Tibial nerve (tissue), 4 donors: ENCODE measurements at places on chromosomes 16 and 17.
A peak's percentile ranks its signal among the peaks of the same experiment; 100 is the strongest.

DNA sequence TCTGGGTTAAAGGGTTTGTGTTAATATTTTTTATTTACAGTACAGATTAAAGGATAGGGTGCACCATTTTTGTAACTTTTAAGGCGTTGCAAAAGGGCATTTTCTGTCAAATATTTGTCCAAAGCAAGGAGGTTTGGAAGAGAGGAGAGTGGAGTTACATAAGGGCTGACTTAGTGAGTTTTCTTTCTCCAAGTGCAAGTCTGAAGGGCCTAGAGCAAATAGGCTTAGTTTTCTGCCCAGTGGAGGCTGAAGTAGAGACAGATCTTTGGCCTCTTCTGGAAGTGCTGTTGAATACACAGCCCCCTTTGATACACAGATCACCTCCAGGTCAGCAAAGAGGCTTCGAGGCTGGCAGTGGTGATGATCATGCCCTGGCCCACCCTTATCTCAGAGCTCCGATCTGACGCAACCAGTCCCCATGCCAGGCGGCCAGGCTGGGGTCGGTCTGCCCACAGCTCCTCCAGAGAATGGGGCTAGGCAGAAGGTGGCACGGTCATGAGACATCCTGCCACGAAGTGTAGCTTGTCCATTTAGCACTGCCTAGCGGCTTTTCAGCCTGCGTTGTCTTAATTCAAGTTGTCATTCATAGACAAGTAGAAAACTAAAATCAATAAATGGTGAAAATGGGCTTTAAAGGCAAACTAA, 79.5 kb upstream of the IRX3 start:
- no peak overlapping the region for H3K27ac ChIP-seq
- DNase-seq = no peak
- H3K4me1 ChIP-seq = no peaks in the 10 kb centered on the region
- H3K27me3 ChIP-seq = peaks cover 3% of the 10 kb centered on the region
- H3K36me3 ChIP-seq = no peaks in the 10 kb centered on the region

DNA sequence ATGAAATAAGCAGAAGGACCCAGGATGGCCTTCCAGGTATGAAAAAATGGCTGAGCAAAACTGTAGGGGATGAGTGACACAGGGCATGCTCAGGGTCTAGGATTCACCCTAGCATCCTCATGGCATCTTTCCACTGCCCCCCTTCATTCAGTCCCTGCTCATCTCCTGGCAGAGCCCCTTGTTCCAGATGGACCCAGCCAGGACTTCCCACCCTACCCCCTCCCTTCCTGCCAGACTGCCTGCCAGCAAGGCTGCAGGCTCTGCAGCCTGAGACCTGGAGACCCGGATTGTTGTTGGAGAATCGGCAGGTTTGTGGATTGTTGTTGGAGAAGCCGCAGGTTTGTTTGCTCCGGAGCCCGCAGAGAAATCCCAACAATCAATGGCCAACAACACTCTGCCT, 6.6 kb downstream of the SEZ6 start:
- DNase-seq = no peak
- H3K4me1 ChIP-seq = no peaks in the 10 kb centered on the region
- peaks cover 34% of the 10 kb centered on the region for H3K27me3 ChIP-seq
- H3K4me3 ChIP-seq = no peak overlapping the region

GRCh38 chr17:53924530-53925455, 102.1 kb downstream of the KIF2B start:
- no peaks in the 10 kb centered on the region for H3K27me3 ChIP-seq
- H3K4me1 ChIP-seq = no peaks in the 10 kb centered on the region
- H3K4me3 ChIP-seq = no peak overlapping the region
- no peak for DNase-seq

- no peak overlapping the region for H3K4me3 ChIP-seq
- H3K27ac ChIP-seq = no peak overlapping the region
- H3K36me3 ChIP-seq = no peaks in the 10 kb centered on the region
- DNase-seq = no peak
- H3K4me1 ChIP-seq = no peaks in the 10 kb centered on the region
Measured at GRCh38 chr17:27433521-27433920, 22.7 kb upstream of the KSR1 start.

DNA sequence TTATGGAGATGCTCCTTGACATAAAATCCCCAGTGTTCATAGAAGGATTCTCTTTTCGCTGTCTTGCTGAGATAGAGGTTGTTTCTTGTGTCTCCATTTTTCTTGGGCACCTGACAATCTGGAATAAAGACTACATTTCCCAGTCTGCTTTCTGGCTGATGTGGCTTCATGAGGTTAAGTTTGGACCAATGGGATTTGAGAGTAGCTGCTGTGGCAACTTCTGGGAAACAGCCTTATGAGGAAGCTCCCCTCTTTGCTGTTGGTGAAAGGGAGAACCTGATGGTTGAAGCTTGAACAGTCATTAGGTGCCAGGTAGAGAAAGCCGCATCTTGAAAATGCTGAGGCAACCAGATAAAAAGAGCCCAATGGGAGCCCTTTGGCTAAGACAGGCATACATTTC, 24.4 kb downstream of the HS3ST4 start:
- no peak overlapping the region for H3K4me3 ChIP-seq
- H3K4me1 ChIP-seq = no peaks in the 10 kb centered on the region
- H3K27me3 ChIP-seq = no peaks in the 10 kb centered on the region
- no peak overlapping the region for H3K27ac ChIP-seq
- DNase-seq = no peak
- H3K36me3 ChIP-seq = no peaks in the 10 kb centered on the region

GRCh38 chr16:30664616-30665109, 6.4 kb downstream of the FBRS start:
- DNase-seq = no peak
- no peaks in the 10 kb centered on the region for H3K27me3 ChIP-seq
- H3K4me1 ChIP-seq = peaks cover 51% of the 10 kb centered on the region
- peaks cover 37% of the 10 kb centered on the region for H3K36me3 ChIP-seq
- H3K4me3 ChIP-seq = no peak overlapping the region

GRCh38 chr17:81445642-81446503, 50.6 kb downstream of the BAHCC1 start:
- H3K36me3 ChIP-seq = no peaks in the 10 kb centered on the region
- no peak overlapping the region for H3K4me3 ChIP-seq
- no peak overlapping the region for H3K27ac ChIP-seq
- H3K4me1 ChIP-seq = no peaks in the 10 kb centered on the region
- no peaks in the 10 kb centered on the region for H3K27me3 ChIP-seq

DNA sequence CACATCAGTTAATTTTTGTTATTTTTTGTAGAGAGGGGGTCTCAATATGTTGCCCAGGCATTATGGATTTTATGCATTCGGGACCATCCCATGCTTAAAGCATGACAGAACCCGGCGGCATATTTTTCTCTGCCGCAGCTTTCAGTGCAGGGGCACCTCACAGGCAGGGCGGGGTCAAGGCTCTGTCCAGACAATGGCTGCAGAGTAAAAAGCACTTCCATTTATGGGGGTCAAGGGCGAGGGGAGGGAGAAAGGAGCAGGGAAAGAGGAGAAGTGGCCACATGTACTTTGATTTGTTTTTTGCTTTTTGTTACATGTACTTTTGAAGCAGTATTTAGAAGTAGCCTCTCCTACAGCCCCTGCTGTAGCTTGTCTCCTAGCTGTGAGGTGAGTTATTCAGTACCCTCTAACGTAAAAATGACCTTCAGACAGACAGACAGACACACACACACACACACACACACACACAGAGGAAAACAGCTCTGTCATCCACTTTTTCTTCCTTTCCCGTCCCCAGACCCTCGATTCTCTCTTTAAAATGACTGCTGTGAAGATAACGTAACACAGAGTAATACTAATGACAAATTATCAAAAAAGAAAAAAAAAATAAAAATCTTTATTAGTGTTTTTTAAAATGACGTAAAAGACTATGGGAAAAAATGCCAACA, 856 bp upstream of the SCPEP1 start:
- H3K27me3 ChIP-seq = no peaks in the 10 kb centered on the region
- H3K36me3 ChIP-seq = peaks cover 13% of the 10 kb centered on the region
- peak overlapping the region; percentile 52 for H3K4me3 ChIP-seq

GRCh38 chr17:4872786-4873185, 26.6 kb upstream of the C17orf107 start:
- peaks cover 25% of the 10 kb centered on the region for H3K4me1 ChIP-seq
- DNase-seq = no peak
- H3K27ac ChIP-seq = peak overlapping the region; percentile 20
- no peaks in the 10 kb centered on the region for H3K27me3 ChIP-seq

DNA sequence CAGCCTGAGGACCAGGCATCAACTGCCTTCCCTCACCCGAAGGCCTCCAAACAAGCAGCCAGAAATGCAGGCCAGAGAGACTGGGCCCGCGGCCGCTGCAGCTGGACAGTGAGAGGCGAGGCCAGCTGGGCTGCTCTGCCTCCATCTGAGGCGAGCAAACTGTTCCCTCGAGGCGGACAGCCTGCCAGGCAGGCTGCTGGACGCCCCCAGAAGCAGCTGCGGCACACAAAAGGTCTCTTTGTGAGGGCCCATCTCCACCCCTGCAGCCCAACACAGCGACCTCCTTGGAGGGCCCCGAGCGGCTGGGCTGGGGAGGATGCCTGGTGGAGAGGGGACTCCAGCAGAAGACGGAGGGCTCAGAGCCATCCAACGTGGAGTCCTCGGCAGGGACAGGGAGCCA, 4.7 kb downstream of the CORO7 start:
- peaks cover 49% of the 10 kb centered on the region for H3K4me1 ChIP-seq
- no peaks in the 10 kb centered on the region for H3K27me3 ChIP-seq
- H3K36me3 ChIP-seq = no peaks in the 10 kb centered on the region
- peak overlapping the region; percentile 44 for H3K27ac ChIP-seq
- H3K4me3 ChIP-seq = no peak overlapping the region

DNA sequence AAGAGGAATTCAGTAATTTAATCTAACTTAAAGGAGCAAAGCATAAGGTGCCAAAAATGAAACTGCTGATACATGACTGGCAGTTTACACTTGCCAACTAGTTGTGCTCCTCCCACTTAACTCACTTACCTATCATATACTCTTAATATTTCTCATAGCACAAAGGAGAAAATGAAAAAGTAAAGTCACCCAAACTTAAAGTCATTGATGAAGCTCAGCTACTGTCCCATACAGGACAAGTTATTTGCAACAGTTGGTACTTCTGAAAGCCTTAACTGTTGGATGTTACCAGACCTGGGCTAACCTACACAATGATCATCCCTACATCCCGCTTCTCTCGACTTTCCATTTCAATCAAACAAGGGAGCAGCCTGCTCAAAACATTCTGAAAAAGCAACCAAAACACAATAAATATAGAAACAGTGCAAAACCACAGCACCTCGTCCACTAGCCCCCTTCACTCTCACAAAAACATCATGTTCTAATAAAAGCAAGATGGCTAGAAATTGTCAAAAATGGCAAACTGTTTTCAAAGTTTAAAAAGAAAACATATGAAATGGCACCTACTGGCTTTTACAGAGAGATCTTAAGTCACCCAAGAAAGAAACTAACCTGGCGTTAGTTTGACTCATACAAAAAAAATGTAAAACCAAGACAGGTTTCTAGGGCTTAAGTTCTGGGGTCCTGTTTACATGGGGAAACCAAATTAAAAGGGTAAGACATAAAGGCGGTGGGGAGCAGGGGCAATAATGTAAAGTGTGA, 868 bp downstream of the MED13 start:
- H3K27me3 ChIP-seq = no peaks in the 10 kb centered on the region
- H3K36me3 ChIP-seq = no peaks in the 10 kb centered on the region
- H3K27ac ChIP-seq = peak overlapping the region; percentile 99
- no peak for DNase-seq

DNA sequence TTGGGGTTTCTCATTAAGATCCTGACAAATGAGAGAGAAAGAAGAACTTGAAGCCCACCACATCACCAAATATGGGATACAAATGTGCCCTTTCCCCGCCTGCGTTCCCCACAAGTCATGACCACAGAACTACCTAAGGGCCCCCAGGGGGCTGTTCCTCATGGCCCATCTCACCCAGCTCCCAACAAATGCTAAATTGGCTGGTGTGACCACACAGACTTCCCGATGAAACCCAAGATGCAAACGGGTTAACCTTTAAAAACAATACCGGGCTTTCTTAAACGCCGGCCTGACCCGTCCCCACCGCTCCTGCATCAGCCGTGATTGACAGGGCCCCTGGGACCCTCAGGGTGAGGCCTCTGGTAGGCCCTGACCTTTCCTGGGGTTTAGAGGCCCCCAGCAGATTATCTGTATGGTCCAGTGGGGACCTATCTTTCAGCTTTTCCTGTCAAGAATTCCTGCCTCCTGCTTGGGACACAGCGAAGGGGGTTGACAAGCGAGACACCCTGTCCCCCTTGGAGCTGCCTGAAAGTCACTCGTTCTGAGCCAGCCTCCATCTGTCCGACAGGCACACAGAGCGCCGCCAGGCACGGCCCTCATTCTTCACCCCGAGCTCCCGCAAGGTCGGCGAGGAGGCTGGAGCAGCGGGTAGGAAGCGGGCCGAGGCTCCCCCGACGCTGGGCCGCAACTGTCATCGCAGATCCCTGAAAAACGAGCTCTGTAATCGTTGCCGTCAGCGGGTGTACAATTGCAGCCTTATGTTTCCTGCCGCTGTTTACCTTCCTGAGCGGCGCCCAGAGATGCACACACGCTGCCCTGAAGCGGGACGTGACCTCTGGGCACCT, 300.1 kb downstream of the FOXL1 start:
- H3K27ac ChIP-seq = no peak overlapping the region
- no peaks in the 10 kb centered on the region for H3K27me3 ChIP-seq
- H3K4me3 ChIP-seq = no peak overlapping the region
- no peaks in the 10 kb centered on the region for H3K36me3 ChIP-seq
- no peaks in the 10 kb centered on the region for H3K4me1 ChIP-seq

DNA sequence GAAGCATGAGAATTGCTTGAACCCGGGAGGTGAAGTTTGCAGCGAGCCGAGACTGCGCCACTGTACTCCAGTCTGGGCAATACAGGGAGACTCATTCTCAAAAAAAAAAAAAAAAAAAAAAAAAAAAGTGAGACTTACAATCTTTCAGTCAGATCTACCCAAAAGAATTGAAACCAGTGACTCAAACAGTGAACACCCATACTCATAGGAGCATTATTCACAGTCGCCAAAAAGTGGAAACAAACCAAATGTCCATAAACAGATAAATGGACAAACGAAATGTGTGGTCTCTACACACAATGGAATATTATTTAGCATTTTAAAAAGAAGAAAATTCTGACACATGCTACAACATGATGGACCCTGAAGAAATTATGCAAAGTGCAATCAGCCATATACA, 9.1 kb upstream of the SCNN1B start:
- H3K36me3 ChIP-seq = no peaks in the 10 kb centered on the region
- no peak overlapping the region for H3K4me3 ChIP-seq
- H3K27me3 ChIP-seq = no peaks in the 10 kb centered on the region

DNA sequence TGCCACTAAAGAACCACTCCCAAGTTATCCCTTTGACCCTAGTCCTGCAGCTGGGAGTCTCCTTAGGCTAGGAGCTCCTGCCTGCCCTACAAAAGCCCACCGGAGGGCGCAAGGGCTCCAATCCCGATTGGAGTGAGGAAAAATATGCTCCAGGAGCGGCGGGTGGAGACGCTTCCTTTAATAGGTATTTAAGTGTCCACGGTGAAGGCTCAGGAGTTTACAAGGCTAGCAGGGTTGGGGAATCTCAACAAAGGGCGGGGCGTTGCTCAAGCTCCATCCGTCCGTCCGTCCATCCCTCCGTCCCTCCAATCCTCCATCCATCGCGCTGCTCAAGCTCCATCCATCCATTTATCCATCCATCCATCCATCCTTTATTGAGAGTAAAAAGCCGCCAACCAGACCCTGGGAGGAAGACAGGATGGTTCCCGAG, 556 bp upstream of the SPNS1 start:
- no peaks in the 10 kb centered on the region for H3K27me3 ChIP-seq
- H3K4me1 ChIP-seq = no peaks in the 10 kb centered on the region

- no peak overlapping the region for H3K27ac ChIP-seq
- no peak for DNase-seq
- H3K27me3 ChIP-seq = no peaks in the 10 kb centered on the region
- no peak overlapping the region for H3K4me3 ChIP-seq
- no peaks in the 10 kb centered on the region for H3K36me3 ChIP-seq
Measured at GRCh38 chr16:88553739-88554138, 16.5 kb upstream of the ZC3H18 start.
